ENCODE measurements at places on chromosomes 5 and 9.

DNA sequence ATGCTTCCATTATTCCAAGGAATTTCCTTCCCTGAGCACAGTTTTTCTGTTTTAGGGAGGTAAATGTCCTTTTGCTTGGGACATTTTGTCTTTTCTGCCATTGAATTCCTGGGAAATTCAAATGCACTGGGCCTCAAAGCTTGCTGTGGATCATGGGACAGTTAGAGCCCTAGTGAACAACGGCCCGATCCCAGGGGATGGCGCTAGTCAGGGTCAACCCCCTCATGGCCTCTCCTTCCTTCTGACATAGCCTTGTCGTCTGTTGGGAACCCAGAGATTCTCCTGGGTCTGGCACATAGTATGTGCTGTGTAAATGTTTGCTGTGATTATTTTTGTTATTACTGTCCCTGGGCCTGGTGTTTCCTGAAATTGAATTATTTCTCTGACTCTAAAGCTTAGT lies 30.7 kb upstream of the COL15A1 start:
- DNase-seq: no peak

DNA sequence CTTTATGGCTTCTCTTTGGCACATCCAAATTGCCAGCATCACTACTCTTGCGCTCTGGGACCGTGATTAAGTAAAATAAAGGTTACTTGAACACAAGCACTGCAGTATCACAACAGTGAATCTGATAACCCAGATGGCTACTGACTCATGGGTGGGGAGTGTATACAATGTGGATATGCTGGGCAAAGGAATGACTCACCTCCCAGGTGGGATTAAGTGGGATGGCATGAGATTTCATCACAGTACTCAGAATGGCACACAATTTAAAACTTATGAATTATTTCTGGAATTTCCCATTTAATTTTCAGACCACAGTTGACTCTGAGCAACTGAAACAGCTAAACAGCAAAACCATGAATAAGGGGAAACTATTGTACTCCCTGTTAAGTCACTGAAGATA lies 4.3 kb downstream of the GFM2 start:
- DNase-seq: peak; percentile 64

- DNase-seq: no peak
Observed at GRCh38 chr5:115116001-115116400, 53.7 kb downstream of the TRIM36 start.

DNA sequence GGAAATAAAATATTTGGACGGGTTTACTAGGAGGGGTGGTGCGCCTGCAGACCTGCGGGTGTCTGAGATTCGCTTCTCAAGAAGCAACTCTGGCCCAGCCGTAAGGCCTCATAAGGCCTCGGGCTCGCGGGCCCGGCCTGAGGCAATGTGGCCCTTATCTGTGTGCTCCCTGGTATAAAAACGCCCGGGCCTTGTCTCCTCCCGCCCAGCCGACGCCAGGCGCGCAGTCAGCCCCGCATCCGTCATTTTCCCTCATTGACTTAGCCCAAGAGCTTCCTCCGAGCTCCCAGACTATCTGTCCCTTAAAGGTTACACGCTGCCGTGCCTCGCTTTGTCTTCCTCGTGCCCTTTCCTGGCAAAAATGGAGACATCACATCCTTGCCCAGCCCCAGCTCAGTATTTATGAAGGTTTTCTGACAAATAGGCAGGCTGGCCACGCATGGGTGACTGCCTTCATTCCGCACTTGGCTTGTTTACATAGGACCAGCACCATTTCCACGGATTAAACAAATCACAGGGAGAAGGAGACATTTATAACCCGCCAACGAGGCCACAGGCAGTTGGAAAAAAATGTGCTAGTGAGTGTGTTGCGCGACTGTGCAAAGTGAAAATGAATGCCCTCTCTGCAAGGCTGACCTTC lies 74.5 kb upstream of the TBCA start:
- DNase-seq: no peak

GRCh38 chr5:66812291-66812690 lies 216.1 kb downstream of the MAST4 start:
- no peak for DNase-seq

DNA sequence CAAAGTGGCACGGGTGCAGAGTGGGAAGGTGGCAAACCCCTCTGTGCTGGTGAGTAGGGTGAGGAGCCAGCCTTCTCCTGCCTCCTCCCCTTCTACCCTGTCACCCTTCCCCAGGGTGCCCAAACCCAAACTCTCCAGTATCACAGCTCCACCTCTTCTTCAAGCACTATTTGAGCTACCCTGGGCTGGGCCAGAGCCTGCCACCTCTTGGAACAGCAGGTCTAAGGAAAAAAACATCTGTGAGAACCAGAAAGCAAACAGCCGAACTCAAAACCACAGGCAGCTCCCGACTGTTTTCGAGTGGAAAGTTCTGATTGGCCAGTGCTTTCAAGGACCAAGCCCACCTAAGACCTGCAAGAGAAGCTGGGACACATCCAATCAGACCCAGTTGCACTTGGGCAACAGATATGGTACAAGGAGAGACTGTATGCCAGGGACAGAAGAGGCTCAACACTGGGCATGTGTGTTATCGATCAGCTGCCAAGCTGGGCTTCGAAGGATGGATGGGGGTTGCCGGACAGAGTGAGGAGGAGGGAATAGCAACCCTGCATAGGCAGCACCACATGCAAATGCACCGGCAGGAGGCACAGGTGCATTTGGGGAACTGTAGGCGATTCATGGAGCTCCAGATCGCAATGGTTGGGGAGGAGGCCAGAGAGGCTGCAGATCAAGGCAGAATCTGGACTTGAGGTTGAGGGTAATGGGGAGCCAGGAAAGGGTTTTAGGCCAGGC lies 19.7 kb downstream of the ACSL6 start:
- DNase-seq: no peak

- no peak for DNase-seq
Observed at GRCh38 chr5:170057311-170057710, 48.4 kb upstream of the FOXI1 start.

DNA sequence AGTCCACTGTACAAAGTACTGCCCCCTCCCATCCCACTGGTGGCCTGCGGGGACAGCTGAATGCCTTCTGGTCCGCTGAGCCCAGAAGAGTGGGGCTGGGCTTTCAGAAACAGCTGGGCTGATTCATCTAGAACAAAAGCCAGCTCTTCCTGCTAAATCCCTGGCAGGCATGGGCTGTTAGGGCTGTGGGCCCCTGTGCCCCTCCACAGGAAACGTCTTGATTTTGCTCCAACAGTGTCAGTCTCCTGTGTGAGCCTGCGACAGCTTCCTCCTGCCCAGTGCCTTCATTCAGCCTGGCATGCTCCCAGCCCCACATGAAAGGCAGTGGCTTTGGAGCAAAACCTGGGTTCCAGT lies 6.9 kb upstream of the GSN start:
- DNase-seq: peak; percentile 37

Measured in fibroblast of upper back skin (primary cell).